ENCODE measurements at places on chromosomes 2 and 18. TPM values are rescaled to one million over a fixed set of nuclear protein-coding genes. Genes with fewer than 3 reads are reported as not detected.

Gene ABCG8
- total RNA-seq = not detected

Gene RUFY4
- not detected for total RNA-seq

Gene NPHP1
- total RNA-seq = 5.3 TPM

Gene MOCOS
- total RNA-seq = 5.7 TPM

Gene IL36RN
- total RNA-seq = not detected

Gene CGREF1
- 2.3 TPM for total RNA-seq

Gene SELENOI
- 19.3 TPM for total RNA-seq

Gene SKOR2
- total RNA-seq = not detected

Gene REG3A
- not detected for total RNA-seq

Gene TMEM163
- total RNA-seq = 0.65 TPM

Gene DNAH6
- total RNA-seq = 0.14 TPM

Gene FSHR
- total RNA-seq = not detected

Gene ASB18
- not detected for total RNA-seq

Gene CAPN14
- 0.46 TPM for total RNA-seq

Gene SP140
- total RNA-seq = 4.6 TPM

Gene IL18RAP
- total RNA-seq = not detected

Gene ST8SIA5
- total RNA-seq = not detected

Gene UPP2
- total RNA-seq = not detected

Gene TLK1
- total RNA-seq = 10.7 TPM

Gene REL
- total RNA-seq = 3.0 TPM

Gene RNF138
- 41.9 TPM for total RNA-seq

Gene HAAO
- total RNA-seq = 2.2 TPM

Gene DAW1
- total RNA-seq = 1.6 TPM

Gene CPLX4
- total RNA-seq = not detected

Gene FER1L5
- 0.07 TPM for total RNA-seq

Gene TRPM8
- total RNA-seq = 4.1 TPM

Gene COMMD1
- total RNA-seq = 45.1 TPM

Gene B3GNT7
- total RNA-seq = 10.7 TPM

Gene NEU2
- not detected for total RNA-seq

Gene MAL
- 63.8 TPM for total RNA-seq

Gene CPS1
- 2.2 TPM for total RNA-seq

Gene C2orf81
- total RNA-seq = 2.7 TPM

Gene NEUROD1
- total RNA-seq = not detected

Gene HJURP
- 56.9 TPM for total RNA-seq

Gene HNMT
- total RNA-seq = 20.2 TPM

Gene DTNA
- 15.2 TPM for total RNA-seq

Gene PSME4
- total RNA-seq = 27.9 TPM

Gene COLEC11
- 2.4 TPM for total RNA-seq

Gene AQP12B
- not detected for total RNA-seq

Measured in epithelial cell of proximal tubule (primary cell).